OCI-LY7 (cell line): ENCODE measurements at places on chromosomes 3 and 15.

DNA sequence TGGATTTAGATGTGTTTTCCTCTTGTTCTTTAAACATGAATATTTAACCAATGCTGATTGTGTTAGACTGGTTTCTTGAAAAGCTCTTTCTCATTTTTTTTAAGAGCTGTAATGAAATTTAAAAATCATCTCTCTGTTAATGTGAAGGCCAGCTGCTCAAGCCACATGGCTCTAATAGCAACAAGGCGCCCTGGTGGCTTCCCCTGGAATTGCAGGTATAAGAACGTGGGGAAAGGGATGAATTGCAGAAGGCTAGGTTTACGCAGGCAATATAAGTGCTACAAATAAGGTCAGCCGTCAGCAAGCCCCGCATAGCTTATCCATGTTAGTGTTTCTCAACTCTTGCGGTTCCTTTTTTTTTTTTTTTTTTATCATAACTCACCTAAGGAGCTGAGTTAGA is 108.5 kb downstream of the SAMMSON start:
- DNase-seq, result peak; percentile 10

GRCh38 chr15:38652998-38653397 is 88.4 kb upstream of the RASGRP1 start:
- DNase-seq, result peak; percentile 59

GRCh38 chr3:8183627-8184026 is 318.0 kb upstream of the LMCD1 start:
- peak; percentile 18 for DNase-seq

DNA sequence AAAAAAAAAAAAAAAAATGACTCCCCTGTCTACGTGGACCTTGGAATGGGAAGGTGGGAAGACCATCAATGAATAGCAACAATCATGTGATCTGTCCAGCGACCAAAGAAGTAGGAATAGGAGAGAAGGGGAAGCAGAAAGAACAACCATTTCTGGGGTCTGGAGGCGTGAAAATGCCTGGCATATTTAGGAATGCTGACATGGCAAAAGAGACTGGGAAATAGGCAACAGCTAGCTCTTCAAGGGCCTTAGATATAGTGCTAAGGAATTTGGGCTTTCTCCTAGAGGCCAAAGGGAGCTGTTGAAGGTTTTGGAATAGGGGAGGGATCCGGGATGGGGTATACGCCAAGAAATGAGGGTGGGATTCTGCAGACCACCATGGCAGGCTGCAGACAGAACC is 5.9 kb downstream of the SLC22A13 start:
- DNase-seq, result no peak

- no peak for DNase-seq
Observed at GRCh38 chr3:10526366-10526765, 21.0 kb upstream of the ATP2B2 start.

- no peak for DNase-seq
Observed at GRCh38 chr3:71575433-71575832, 8.1 kb downstream of the FOXP1 start.

DNA sequence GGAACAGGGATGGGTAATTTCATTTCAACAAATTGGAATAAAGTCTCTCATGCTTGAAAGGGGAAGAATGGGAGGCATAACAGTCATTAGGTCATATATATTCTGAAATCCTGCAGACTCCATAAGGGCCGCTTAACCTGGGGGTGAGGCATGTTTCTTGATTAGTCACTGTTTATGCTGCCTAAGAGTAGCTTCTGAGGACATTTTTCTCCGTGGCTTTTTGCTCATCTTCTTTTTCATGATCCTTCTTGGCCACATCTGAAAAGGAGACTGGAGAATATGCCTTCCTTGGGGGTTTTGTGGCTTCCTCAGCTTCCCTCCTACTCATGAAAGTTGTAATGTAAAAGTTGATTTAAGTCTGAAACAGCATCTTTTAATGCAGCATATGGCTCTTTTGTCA is 20.0 kb upstream of the CFAP20DC start:
- DNase-seq, result no peak

- DNase-seq, result no peak
Observed at GRCh38 chr15:77418966-77419835, 703 bp downstream of the PEAK1 start.

GRCh38 chr3:140487566-140487965 is 190.3 kb upstream of the TRIM42 start:
- no peak for DNase-seq

GRCh38 chr3:12984023-12984823 is 89.0 kb downstream of the IQSEC1 start:
- peak; percentile 77 for DNase-seq

DNA sequence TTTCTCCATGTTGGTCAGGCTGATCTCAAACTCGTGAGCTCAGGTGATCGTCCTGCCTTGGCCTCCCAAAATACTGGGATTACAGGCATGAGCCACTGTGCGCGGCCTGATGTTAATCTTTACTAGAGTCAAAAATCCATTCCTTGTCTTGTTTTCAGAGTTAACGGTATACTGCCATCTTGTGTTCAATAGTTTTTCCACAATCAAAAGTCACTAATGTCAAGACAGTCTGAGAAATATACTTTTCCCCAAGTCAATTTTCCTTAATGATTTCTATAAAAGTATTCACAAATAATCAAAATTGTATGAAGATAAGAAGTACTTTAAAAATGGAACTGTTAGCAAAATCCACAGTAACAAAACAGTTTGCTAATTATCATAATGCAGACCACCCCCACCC is 8.5 kb downstream of the CRBN start:
- DNase-seq, result peak; percentile 27

DNA sequence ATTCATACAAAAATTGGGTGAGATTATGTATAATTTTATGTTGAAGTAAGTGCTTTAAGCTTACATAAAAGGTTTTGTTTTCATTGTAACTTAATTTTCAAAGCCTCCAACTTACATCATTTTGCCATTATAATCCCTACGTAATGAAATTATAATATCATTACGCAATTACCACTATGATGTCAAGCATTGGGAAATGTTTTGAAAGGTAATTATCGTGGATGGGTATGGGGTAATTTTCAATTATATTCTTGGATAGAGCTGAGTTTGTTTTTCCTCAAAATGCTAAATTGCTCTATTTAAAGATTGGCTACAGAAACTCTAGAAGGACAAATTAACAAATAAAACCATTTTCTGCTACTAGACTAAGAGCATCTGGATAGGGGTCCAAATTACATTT is 80.2 kb upstream of the FAM3D start:
- DNase-seq, result no peak

DNA sequence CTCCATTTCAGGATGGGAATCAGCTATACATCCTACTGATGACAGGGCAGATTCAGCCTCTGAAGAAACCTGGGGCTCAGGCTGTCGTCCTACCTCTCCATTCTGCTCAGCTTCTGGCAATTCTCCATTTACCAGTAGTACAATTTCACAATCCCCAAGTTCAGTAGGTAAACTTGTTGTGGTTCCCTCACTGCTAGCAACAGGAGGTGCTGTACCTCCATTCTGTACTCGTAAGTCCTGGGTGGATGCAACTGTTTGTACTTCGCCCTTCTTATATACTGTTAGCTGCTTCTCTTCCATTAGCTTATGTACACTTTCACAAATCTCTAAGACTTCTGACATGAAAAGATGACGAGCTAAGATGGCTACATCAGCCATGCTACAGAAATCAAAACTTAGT is 11.6 kb downstream of the ZBTB11 start:
- no peak for DNase-seq

GRCh38 chr3:115512565-115513415 is 110.5 kb upstream of the GAP43 start:
- DNase-seq, result no peak

- no peak for DNase-seq
Observed at GRCh38 chr3:138433892-138434275, 532 bp upstream of the ESYT3 start.
